Brain microvascular endothelial cell (primary cell): ENCODE measurements at places on chromosomes 1 and 21.
A peak's percentile ranks its signal among the peaks of the same experiment; 100 is the strongest.

DNA sequence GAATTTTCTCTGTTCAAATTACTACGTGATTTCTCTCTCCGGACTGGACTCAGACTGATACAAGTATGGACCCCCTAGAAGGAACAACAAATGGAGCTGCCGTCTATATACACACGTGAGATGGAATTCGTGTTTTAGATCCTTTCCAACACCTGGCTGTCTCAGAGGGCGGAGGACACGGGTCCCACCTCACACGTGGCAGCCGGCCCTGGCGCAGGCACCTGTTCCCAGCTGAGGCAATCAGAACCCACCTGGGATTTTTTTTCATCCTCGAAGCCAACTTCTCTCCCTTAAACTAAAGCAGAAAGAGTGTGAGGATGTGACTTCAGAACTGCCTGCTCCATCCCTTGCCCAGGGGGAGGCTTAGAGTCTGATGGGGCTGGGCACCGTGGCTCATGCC lies 34.1 kb upstream of the SCCPDH start:
- no peak for DNase-seq

DNA sequence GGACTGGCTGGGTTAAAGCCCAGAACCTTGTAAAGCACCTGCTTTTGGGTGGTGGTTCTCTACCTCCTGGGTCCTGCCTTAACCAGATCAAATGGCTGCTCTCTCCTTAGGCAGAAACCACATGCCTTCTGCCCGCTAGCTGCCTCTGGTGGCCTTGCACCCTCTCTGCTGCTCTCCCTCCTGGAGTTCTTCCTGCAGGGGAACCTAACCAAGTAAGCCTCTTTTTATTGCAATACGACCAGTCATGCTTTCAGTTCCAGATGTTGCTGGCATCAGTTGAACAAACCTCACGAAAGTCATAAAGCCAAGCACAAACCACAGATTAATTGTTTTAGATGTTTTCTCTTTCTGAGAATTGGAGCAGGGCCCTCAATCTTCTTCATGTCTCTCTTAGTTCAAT lies 118.9 kb downstream of the GDAP2 start:
- no peak for DNase-seq

DNA sequence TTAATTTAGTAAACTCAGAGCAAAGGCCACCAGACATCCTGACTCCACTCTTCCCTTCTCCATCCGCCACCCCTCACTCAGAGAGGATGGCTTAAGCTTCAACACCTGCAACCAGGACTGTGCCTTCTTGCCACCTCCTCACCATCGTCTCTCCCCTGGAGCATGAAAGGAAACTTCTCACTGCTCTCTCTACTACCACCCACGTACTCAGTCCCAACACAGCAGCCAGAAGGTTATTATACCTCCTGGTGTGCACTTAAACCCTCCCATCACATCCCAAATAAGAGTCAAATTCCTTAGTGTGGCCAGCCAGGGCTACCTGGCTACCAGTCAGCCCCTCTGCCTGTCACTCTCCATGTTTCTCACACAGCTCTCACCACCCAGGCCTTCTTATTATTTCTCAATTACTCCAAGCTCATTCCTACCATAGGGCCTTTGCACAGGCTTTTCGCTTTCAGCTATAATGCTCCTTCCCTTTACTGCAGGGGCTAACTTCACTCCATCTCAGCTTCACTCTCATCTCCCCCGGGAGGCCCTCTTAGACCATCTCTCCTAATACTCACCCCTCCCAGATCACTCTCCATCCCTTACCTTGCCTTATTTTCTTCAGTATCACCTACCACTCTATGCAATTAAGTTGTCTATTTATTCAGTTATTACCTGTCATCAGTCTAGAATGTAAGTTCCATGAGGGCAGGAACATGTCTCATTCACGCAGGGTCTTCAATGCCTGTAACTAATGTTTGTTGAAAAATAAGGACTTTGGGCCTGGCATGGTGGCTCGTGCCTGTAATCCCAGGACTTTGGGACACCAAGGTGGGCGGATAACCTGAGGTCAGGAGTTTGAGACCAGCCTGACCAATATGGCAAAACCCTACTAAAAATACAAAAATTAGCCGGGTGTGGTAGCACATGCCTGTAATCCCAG lies 137.5 kb downstream of the TOMM20 start:
- no peak for DNase-seq

- DNase-seq, result no peak
These were observed 14.8 kb downstream of the CD2 start for GRCh38 chr1:116769104-116769452.

- DNase-seq, result no peak
These were observed 25.6 kb downstream of the PPFIA4 start for GRCh38 chr1:203051841-203052324.

DNA sequence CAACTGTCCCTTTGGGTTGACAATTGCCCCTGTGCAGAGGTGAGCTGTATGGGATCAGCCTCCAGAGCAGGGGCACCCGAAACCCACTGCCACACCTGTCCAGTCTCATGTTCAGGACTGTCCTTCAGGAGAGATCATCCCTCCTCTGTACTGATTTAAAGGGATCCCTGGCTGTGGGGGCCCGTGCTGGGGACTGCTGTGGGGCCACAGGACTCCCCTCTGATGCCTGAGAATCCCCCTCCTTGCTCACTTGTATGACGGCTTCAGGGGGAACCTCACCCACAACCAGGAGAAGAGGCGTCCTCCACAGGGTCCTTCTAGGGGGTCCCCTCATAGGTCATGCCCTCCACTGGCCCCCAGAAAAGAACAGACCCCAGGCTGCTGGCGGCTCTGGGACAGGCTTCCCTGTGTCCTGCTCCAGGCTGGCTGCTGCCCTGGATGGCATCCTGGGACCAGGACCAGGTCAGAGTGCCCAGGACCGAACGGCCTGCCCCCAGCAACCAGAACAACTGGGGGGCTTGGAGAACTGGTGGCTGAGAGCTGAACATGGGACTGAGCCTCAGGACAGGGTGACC lies 77.5 kb upstream of the ACTRT2 start:
- no peak for DNase-seq

GRCh38 chr1:216758161-216758560 lies 34.9 kb upstream of the ESRRG start:
- no peak for DNase-seq

- peak; percentile 12 for DNase-seq
These were observed at the start of gene ADORA1 for GRCh38 chr1:203127666-203128430. ADORA1 (plus strand) TSS chr1:203127726; CDS start chr1:203128842, 1,116 bp downstream.

DNA sequence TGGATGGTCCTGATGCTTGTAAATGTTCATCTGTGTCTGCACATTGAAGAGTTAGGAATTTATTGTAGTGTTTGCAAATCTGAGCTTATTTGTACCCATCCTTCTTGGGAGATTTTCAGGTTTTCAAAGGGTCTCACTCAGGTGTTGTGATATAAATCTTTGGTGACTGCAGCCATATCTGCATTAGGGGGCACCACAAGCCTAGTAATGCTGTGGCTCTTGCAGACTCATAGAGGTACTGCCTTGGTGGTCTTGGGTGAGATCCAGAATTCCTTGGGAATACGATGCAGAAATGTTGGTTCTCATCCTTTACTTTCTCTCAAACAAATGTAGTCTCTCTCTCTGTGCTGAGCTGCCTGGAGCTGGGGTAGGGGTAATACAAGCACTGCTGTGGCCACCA lies 405.9 kb downstream of the TTLL7 start:
- DNase-seq, result no peak

DNA sequence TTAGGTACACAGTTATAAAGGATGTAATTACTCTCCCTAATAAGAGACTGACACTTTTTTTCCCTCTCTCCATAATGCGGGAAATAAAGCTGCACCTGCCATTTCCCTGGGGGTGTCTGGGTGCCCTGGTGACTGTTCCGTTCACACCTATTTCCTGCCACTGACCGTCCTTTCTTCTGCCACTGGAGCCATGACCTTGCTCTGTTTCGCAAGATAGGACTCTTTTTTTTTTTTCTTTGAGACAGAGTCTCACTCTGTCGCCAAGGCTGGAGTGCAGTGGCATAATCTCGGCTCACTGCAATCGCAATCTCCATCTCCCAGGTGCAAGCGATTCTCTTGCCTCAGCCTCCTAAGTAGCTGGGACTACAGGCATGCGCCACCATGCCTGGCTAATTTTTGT lies 66.1 kb upstream of the SERBP1 start:
- DNase-seq, result no peak

GRCh38 chr21:42559326-42559725 lies 45.7 kb downstream of the SLC37A1 start:
- no peak for DNase-seq

GRCh38 chr1:59699227-59699847 lies 115.4 kb upstream of the HOOK1 start:
- peak; percentile 25 for DNase-seq

DNA sequence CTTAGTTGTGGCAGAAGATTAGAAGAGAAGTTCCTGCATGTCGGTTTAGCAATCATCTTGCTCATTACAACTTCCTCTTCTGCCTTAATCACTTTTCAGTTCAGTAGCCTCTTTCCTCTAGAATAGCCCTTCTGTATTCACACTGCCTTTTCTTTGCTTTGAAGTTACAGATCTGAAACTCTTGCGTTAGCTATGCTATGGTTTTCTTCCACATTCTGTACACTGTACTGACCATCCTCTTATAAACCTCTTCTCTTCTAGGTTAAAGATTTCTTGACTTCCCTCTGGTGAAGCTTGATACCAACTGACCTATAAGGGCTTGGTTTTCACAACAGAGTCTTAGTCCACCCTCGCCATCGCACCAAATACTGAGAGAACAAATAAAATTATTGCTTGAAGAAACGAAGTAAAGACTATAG lies 35.0 kb downstream of the C21orf91 start:
- DNase-seq, result no peak

- no peak for DNase-seq
These were observed 21.5 kb downstream of the CLSPN start for GRCh38 chr1:35748326-35748725.
